ENCODE measurements at places on chromosomes 7 and 10.

GRCh38 chr7:120553491-120553890 lies 280.5 kb downstream of the KCND2 start:
- DNase-seq: no peak

DNA sequence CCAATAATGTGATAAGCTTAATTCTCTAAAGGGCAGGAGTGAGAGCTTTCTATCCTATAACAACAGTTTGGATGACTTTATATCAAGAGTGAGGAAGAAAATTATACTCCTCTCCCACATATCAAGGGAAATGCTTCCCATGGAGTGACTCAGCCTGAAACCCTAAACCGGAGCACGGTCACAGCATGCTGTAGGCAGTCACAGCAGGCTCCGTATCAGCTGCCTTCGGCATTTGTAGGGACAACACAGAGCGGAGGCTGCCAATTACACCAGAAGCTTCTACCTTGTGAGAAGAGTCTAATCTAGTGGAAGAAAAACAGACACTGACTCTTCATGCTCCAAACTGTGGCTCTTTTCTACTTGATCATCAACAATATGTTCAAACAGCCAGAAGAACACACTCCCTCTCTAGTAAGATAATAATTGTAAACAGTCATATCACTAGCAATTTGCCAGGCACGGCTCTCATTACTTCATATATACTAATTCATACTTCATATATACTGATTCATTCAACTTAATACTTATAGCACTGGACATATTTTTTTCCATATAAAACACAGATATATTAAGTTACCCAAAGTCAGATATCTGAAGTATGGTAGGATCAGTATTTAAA lies 65.9 kb downstream of the DGKB start:
- DNase-seq: peak; percentile 71

DNA sequence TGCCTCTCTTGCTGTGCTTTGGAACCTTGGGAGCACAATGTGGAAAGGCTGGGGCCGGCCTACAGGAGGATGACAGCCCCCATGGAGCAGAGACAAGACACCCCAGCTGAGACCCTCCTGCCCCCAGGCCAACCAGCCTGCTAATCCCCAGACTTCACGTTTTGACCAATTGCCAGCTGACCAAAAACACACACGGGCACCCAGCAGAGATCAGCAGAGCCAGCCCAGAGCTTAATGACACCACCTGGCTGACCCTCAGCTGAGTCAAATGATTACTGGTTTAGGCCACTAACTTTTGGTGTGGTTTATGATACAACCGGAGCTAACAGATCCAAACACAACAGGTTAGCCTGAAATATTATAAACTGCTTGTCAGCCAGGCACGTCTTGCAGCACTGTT lies 111.2 kb upstream of the KIF5B start:
- DNase-seq: no peak

- no peak for DNase-seq
Measured at GRCh38 chr7:2675256-2675764, 12.7 kb upstream of the AMZ1 start.

DNA sequence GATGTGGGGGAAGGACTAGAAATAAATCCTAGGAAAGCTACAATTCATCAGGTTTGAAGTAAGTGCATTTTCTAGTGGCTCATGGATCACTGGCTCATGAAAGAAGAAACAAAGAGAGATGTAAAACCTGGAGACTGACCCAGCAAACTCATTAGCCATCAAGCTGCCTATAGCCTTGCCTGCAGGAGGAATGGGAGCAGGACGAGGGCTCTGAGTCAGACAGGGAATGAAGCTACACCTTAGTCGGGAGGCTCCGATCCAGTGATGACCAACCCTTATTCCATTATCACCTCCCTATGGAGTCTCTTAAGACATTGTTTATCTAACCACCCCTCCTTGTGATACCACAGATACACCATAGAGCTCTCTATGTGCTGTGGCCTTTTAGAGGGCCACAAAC lies 112.5 kb upstream of the WDR11 start:
- DNase-seq: no peak

- no peak for DNase-seq
Measured at GRCh38 chr10:124671486-124672075, 72.6 kb downstream of the FAM53B start.

- DNase-seq: no peak
Measured at GRCh38 chr10:269440-270074, 134.3 kb downstream of the ZMYND11 start.

DNA sequence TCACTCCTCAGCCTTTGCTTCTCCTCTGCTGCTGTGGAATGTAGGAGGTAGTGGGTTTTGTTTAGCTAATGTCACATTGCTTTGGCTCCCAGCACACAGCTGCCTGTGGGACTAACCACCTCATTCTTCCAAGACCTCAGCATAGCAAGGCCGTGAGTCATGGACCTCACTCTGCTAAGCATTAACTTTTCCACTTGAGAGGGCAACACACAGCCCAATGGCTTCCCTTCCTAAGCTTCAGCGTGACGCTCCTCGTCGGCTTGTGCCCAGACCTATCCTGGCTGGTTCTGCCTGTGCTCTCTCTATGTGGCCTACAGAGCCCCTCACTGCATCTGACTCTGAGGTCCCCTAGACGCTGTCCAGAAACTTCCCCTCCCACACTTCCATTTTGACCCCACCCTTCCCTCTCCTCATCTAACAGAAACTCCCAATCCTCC lies 23.3 kb downstream of the MYOF start:
- DNase-seq: no peak

- DNase-seq: no peak
Measured at GRCh38 chr7:101953248-101953819, 135.9 kb downstream of the CUX1 start.

- no peak for DNase-seq
Measured at GRCh38 chr7:27515933-27516332, 146.8 kb downstream of the HIBADH start.

DNA sequence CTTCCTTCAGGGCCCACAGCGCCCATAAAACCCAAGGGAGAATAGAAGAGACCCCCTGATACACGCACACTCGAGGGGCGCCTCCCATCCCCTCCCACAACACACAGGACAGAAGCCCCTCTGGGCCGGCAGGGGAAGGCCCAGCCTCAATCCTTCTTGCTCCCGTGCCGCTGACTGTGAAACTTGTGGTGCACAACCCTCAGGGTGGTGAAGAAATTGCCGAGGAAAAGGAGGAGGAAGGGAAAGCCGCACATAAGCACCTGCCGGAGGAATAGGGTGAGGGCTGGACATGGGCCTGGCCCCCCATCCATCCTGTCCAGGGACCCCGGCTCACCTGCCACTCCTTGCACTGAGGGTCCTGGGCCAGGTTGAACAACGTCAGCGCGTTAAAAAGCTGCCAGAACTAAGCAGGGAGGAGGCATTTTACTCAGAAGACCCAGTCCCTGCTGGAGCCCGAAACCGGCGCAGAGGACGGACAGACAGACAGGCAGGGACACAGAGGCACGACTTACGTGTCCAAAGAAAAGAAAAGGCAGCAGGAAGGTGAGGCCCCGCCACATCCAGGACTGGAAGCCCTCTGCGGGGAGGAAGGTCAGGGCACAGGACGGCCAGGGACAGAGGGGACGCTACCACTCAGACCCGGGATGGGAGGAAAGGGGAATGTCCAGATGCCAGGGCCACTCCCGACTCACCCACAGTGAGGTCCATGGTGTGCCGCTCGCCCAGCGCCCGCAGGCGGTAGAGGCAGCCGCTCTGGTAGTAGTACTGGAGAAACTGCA lies 7.2 kb downstream of the TMEM120A start:
- DNase-seq: no peak

DNA sequence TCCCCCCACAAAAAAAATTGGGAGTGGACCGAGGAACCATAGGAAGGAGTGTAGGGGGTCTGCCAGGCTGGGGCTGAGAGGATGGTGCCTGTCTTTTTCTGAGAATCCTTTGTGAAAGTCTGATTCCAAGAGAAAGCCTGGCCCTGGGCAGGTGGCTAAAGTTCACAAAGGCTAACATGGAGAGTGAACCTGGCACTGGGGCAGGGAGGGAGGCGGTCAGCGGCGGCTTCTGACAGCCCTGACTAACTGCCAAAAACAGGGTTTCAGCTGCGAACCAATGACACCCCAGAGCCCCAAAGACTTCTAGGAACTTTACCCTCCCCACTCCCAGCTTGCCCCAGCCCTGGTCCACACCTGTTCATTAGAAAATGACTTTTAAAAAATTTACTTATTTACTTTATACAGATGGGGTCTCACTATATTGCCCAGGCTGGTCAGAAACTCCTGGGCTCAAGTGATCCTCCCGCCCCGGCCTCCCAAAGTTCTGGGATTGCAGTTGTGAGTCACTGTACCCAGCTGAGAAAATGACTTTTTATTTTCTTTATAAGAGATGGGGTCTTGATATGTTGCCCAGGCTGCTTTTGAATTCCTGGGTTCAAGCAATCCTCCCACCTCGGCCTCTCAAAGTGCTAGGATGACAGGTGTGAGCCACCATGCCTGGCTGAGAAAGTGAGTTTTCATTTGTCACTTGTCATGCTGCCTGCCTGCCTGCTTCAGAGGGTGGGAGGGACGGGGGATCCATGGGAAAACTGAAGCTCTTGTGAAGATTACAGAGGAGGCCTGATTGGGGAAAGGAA lies 61.0 kb upstream of the DUSP5 start:
- DNase-seq: no peak

DNA sequence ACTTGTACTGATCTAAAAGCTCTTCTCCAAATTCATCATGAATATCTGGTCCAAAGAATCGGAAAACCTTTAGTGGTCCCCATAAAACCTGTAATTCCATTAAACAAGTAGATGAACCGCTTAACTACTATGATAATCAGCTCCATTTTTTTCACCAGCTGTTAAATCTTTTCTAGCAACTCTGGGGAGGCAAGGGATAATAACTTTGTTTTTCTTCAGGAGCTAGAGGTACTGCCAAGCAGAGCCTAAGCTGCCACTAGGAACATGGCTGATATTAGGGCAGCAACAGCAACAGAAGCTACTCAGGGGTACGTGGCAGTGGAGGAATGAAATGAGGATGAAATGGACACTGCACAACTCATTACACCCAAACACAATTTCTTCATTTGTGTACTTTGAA lies 138.0 kb downstream of the SRPK2 start:
- DNase-seq: no peak

GRCh38 chr10:34547291-34547690 lies 267.8 kb downstream of the PARD3 start:
- no peak for DNase-seq

GRCh38 chr10:12214763-12215218 lies 18.8 kb downstream of the CDC123 start:
- DNase-seq: no peak

DNA sequence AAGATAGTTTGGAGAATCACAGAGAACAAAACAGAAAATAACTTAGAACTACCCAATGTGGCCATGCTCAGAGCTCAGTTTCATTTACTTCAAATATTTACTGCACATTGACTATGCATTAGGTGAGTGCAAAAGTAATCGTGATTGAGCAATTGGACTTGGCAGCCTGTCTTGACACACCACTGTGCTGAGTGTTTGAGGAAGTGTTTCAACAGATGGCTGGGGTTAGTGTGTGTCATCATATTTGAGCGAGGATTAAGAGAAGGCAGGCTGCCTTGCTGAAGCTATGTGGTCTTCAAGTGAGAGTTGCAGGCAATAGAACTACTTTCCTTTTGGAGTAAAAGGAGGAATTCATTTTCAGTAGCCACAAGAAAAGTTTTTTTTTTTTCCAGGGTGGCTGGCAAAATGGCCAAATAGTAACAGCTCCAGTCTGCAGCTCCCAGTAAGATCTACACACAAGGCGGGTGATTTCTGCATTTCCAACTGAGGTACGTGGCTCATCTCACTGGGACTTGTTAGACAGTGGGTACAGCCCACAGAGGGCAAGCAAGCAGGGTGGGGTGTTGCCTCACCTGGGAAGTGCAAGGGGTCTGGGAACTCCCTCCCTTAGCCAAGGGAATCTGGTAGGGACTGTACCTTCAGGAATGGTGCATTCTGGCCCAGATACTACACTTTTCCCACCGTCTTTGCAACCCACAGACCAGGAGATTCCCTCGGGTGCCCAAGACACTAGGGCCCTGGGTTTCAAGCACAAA lies 37.6 kb downstream of the AKR1C4 start:
- DNase-seq: no peak

DNA sequence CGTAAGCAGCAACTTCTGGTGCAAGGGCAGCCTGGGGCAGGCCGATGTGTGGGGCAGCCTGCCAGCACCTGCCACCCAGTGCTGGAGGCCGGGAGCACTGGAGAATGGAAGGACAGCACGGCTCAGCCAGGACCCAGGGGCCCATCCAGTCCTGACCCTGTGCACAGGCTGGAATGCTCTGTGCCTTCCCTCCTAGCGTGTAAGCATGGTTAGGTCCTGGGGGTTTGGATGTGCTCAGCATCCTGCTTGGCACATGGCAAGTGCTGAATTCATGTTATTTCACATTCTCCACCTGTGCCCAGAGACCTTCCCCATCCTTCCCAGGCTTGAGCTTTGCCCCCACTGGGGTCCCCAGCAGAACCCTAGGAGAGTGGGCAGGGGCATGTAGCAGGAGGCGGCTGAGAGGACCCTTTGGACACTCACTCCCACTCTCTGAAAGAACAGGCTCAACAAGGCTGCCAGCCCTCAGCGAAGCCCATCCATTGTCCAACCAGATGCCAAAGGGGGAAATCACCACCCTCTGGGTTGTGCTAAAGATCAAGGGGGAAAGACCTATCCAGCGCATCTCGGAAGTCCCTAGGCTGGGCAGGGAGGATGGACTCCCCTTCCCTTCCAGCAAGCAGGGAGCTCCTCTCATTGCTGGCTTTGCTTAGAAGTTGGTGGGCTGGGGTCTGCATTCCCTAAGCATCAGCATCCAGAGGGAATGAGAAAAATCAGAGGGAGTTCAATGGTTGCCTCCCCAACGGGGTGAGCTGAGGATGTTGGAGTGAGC lies 29.7 kb downstream of the ANXA8 start:
- DNase-seq: no peak

DNA sequence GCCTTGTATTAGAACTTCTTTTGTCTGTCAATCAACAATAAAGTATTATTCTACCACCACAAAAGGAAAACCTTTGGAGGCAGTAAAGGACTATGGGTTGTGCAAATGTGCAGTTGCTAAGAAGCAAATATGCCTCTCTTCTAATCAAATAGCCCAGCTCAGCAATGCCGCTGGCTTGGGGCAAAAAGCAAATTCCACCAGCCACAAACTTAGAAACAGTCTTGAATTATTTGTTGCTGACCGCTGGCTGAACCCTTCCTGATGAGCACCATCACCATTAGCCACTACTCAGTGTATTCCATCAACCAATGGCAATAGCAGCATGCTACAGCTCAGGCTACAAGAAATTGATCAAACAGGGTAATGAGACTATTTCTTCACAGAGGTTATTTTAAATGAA lies 51.0 kb downstream of the SKAP2 start:
- DNase-seq: no peak

DNA sequence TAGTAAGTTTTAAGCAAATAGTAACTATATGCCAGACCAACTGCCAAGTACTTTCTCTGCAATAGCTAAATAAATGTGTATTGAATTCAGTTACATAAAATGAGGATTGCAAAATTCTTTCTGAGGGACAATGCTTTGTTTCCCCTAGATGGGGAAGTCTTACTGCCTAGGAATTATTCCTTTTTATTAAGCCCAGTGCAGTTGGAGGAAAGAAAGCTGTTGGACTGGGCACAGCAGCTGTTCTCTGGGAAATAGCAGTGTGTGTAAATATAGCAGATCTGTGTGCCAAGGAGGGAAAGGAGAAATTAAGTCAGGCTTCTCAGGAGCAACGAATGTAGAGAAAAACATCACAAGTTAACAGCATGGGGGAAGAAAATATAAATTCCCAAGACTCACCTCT lies 77.1 kb downstream of the SEC23IP start:
- no peak for DNase-seq
